Kasumi-1 (cell line): ENCODE measurements at places on chromosomes 5 and 9.

DNA sequence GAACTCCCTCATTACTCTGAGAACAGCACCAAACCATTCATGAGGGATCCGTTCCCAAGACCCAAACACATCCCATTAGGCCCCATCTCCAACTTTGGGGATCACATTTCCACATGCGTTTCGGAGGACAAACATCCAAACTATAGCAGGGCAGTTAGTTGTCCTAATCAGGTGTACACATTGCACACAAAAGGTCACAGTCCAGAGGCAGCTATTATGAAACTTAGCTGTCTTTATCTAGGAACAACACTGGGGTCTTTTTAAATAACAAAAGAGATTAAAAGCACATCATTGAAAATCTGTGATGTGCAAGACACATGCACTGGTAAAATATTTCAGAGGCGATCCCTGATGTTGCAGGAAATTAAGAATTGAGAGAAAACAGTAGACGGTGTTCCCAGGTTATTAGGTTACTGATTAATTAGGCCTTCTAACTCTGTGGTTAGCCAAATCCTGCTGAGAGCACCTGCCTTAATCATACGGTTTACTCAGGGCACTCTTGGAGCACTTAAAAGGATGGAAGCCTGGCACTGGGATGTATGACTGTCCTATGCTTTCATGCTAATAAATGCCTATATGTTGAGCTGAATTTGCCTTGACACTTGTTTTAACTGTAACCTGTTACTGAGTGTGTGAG, 1574.5 kb upstream of the WWC1 start:
- no peak for DNase-seq

- DNase-seq, result no peak
These were observed 441.6 kb upstream of the BRINP1 start for GRCh38 chr9:119810645-119811429.

DNA sequence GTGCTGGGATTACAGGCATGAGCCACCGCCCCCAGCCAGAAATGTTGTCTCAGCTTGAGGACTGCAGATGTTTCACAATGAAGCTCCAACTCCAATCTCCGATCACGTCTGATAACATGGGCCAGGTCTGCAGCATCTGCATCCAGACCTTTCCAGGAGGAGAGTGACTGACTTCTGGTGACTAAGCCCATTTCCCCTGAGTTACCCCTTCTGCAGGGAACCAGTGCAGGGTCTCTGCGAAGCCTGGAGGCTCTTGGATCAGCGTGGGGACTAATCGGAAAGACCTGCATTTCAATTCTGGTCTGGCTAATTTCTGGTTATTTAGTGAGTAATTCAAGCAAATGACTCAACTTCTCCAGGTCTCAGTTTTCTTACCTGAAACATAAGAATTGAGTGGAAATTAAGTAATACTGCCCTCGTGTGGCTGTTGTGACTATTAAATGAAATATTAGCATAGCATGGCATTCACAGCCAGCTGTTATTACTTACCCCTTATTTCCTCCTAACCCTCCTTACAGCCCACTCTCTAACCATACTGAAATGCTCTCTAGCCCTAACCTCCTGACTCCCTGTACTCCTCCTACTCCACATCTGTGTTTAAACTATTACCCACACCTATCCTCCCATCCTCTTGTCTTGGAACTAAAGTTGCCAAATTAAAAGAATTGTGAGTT, 2.2 kb upstream of the GNPDA1 start:
- DNase-seq, result peak; percentile 80

GRCh38 chr9:134442486-134443173, 116.4 kb downstream of the RXRA start:
- no peak for DNase-seq
